ENCODE measurements at places on chromosomes 4 and X.

- no peak for DNase-seq
These were observed 19.8 kb upstream of the MANBA start for GRCh38 chr4:102780476-102781144.

DNA sequence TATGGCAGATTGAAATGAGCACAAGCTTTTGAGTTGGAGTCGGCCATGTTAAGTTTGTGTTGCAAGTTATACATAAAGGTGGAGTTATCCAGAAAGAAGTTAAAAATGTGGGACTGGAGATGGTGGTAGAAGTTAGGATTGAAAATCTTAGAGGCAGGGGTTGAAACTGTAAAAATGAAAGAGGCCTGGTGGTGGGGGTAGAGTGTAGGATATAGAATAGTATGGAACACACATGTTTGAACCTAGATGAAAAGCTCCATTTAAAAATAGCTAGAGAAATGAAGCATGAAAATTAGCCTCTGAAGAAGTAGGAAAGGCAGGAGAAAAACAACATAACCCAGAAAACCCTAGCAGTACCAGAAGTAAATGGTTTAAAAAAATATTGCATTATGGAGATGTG, 131.8 kb upstream of the ENPEP start:
- peak; percentile 37 for DNase-seq

- no peak for DNase-seq
These were observed 126.8 kb upstream of the ENPP6 start for GRCh38 chr4:184344435-184344834.

GRCh38 chr4:31045724-31046318, 325.7 kb downstream of the PCDH7 start:
- DNase-seq = peak; percentile 29

DNA sequence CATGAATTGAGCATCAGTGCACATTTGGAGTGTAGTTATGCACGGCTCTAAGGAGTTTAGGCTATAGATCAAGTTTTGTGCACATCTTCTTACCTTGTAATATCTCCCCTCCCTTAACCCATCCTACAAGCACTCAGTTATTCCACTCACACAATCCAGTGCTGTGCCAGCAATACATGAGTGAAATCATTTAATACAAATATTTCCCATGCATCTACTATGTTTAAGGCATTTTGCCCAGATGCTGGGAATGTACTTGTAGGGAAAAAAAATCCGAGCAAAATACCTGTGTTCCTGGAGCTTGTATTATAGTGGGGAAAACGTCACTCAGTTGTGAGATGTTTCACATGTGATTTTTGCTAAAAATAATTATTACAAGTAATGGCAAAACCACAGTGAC, 191.6 kb upstream of the LDB2 start:
- DNase-seq = no peak

GRCh38 chr4:75869100-75869499, 33.2 kb downstream of the PPEF2 start:
- DNase-seq = no peak

DNA sequence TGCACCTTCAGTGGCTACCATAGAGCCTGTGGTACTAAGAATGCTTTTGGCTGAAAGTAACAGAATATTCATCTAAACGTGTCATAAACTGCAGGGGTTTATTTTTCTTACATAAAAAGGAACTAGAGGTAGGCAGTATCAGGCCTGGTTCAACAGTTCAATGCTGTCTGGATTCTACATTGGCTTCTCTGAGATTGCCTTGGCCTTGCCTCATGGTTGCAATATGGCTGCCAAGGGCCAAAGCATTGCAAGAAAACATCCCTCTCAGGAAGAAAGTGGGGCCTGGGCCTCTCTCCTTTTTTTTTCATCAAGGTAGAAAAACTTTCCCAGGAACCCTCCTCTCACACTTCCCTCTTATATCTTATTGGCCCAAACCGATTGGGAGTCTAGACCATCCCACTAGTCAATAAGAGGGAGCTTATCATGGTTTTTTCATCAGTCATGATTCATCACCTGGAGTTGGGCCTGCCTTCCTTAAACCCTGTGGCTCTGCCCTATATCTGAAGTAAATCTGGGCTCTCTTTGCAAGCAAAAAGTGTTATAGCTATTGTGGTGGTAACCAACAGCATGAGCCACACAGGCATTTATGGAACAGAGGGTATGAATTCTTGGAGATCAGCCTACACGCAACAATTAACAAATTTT, 1.8 kb upstream of the DOCK11 start:
- no peak for DNase-seq

DNA sequence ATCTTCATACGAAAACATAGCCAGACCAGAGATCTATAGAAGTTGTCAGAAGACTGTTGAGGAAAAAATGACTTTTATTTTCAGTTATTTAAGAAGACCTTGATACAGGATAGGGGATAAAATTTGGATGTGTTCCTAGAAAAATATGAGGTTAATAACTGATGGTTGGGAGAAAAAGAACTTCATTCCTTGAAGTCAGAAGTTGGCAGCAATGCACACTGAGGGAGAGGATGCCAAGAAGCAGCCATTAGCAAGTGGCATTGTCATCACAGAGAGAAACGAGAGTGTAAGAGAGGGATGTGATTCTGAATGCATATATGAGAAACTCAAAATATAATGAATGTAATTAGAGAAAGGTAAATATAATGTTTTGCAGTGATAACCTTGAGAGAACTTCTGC, 382.1 kb upstream of the EPHA5 start:
- DNase-seq = no peak

DNA sequence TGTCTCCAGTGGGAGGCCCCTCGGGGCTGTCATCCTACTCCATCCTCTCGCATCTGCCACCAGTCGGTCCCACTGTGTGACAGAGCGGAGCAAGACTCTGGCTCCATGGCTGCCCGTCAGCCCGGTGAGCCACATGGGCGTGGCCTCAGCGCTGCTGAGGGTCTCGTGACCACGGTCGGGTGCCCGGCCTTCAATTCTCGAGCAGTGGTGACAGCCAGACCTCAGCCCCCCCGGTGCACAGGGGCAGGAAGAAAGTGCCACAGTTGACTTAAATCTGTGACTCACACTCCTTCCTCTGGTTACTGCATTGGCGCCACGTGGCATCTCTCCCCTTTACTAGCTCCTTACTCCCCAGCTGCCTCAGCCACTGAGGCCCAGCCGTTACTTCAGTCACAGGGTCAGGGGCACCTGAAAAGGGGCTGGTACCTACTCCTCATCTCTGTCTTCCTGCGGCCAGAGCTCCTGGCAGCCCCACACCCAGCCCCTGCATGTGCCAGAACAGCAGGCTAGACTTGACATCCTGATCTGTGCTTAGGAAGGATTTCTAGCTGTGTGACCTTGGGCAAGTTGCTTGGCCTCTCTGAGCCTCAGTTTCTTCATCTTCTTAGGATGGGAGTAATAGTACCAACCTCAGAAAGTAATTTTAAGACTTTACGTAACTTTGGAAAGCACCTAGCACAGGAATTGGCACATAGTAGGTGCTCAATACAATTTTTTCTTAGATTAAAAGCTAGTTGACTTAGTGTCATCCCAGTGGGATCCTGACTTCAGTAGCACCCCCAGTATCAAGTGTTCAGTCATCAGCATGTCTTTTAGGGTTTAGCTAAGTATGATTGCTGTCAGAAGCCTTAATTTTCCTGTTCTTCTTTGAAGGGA, 66.1 kb downstream of the TNIP2 start:
- peak; percentile 38 for DNase-seq

DNA sequence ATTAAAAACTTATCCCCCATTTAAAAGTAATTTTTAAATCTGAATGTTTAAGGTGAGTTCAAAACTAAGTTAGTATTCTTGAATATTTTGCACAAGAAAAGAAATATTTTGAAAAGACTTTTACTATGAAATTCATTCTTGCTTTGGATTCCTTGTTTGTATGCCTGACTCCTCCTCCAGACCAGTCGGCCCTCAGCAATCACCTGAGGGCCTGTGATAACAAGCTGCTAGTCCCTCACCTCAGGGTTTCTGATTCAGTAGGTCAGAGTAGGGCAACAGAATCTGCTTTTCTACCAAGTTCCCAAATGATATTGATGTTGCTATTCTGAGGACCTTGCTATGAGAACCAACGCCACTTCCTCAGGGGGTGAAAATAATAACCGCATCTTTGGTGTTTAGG, 154.7 kb downstream of the CDS1 start:
- no peak for DNase-seq

GRCh38 chr4:69773484-69773883, 13.1 kb upstream of the SULT1B1 start:
- DNase-seq = no peak

DNA sequence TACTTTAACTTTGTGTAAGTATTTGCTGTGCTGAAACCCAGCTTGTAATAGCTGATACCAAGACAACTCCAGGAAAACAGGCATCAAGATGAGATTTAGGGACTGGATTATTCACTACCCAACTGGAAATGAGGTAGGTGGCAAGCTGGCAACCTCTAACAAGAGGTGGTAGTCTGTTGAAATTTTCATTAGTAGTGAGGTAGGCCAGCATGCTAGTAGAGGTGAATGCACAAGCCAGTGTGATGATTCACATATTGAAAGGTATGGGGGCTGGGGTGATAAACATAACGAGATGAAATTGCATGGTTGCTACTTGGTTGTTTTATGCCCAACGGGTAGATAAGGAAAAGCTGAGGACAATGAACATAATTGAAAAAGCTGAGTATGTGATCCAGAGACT, 8.5 kb upstream of the TMPRSS11D start:
- DNase-seq = no peak

GRCh38 chrX:81556880-81557279, 355.0 kb downstream of the SH3BGRL start:
- no peak for DNase-seq

GRCh38 chr4:13887010-13887409, 259.5 kb upstream of the BOD1L1 start:
- DNase-seq = no peak

- no peak for DNase-seq
These were observed 143.5 kb downstream of the CHM start for GRCh38 chrX:85903692-85904471.

- no peak for DNase-seq
These were observed 879.1 kb downstream of the ARAP2 start for GRCh38 chr4:35365186-35365585.

DNA sequence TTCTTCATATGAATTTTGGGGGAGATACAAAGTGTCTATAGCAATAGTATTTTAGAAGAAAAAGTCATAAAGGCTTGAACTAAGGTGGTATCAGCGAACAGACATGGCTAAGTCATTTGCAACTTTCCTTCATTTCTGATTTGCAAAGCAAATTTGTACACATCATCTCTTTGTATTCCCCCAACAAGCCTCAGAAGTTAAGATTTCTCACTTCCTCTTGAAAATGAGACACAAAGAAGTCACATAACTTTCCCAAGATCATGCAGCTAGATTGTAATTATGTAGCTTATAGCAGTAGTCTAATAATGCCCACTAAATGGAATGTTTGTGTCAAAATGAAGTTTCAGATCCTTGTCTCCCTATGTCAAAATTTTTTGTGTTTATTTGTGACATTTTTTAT, 709.8 kb upstream of the HS3ST1 start:
- DNase-seq = no peak

GRCh38 chr4:53432528-53433424, 55.3 kb downstream of the FIP1L1 start:
- DNase-seq = no peak

- DNase-seq = peak; percentile 43
These were observed 38.6 kb downstream of the PHOX2B start for GRCh38 chr4:41709844-41710481.

GRCh38 chr4:140448162-140448561, 20.7 kb upstream of the CLGN start:
- DNase-seq = no peak

DNA sequence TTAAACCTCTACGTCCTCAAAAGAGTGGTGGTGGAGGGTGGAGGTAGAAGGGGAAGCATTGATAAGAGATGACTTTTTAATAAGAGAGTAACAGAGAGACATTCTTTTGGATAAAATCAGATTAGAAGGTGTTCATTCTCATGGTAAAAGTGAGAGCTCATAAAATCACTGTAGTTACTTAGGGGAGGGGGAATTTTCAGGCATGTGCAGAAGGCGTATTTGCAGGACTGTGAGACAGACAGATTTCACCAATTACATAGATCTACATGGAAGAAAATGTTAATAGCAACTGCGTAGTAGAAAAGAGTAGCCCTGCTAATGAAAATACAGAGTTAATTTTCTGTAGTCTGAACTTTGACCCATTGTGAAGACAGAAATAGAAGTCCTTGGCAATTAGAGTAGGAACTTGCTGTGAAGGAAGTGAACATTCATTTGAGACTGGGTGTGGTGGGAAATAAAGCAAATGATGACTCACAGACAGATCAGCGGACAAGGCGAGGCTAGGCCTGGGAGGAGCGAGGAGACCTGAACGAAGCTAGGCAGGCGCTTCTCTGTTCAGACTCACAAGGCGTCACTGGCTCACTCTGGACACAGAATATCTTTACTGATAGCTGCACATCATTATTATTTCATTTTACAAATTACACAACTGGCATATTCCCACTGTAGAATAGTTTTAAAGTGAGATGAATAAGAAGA, 57.2 kb upstream of the FAM9C start:
- DNase-seq = peak; percentile 57

DNA sequence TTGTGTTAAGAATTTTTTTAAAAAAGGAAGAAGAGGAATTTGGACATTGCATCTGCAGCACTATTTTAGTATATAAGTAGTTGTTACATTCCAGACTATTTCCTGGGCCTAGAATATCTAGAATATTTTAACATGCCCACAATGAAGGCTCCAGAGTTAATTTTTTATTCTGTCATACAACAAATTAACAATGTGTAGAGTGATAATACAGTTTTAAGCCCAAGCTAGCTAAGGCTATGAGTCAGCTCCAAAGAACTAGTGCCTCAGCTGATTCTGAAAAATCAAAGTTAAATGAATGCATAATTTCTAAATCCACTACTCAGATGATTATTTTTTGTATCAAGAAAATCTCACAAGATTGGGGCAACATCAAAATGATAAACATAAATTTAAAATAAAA, 231.4 kb downstream of the PRDM5 start:
- DNase-seq = no peak

DNA sequence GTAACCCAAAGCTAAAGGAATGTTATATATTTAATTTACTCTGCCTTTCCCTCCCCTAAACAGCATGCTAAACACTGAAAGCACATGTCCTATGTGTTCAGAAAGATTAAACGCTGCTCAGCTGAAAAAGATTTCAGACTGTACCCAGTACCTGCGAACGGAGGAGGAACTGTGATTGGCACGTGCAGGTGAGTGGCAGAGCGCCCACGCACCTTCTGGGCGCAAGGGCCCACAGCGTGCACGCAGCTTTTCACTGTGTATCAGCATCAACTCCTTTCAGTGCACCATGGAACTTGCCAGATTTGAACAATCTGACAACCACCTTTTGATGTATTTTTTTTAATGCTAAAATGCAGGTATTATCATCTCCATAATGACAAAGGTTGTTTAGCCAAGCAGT, 87.7 kb downstream of the RFC1 start:
- DNase-seq = no peak

GRCh38 chrX:119539872-119540271, 25.3 kb downstream of the STEEP1 start:
- no peak for DNase-seq

- no peak for DNase-seq
These were observed 175.8 kb upstream of the NPY2R start for GRCh38 chr4:155032521-155033229.

- DNase-seq = peak; percentile 79
These were observed 2.7 kb downstream of the ABCD1 start for GRCh38 chrX:153727123-153727931.
